Smooth muscle cell of bladder (primary cell): ENCODE measurements at places on chromosomes 16 and 17. TPM values are rescaled to one million over a fixed set of nuclear protein-coding genes. Genes with fewer than 3 reads are reported as not detected.

Gene LRRC75A
- total RNA-seq, result 0.71 and 0.83 TPM in 2 replicates

Gene CAPN15
- total RNA-seq, result 10.5 and 16.8 TPM in 2 replicates

Gene RNU2-1
- not detected in 2 replicates for total RNA-seq

Gene CSH1
- not detected in 2 replicates for total RNA-seq

Gene CDH11
- total RNA-seq, result 277 and 363 TPM in 2 replicates

Gene RGS11
- 1.1 and 3.7 TPM in 2 replicates for total RNA-seq

Gene CDT1
- 1.2 and 1.6 TPM in 2 replicates for total RNA-seq

Gene WNK4
- total RNA-seq, result 0.28 and 1.7 TPM in 2 replicates

Gene EVPLL
- total RNA-seq, result not detected in 2 replicates

Gene OR1F1
- total RNA-seq, result not detected in 2 replicates

Gene PARD6A
- total RNA-seq, result 0.43 and 0.65 TPM in 2 replicates

Gene TEX19
- under 0.01 TPM in 1 of 2 replicates, not detected in the other for total RNA-seq

Gene MYO1D
- total RNA-seq, result 30.2 and 33.1 TPM in 2 replicates

Gene ADORA2B
- 32.9 and 39.1 TPM in 2 replicates for total RNA-seq

Gene KIF2B
- not detected in 2 replicates for total RNA-seq

Gene FOXL1
- 2.7 and 3.1 TPM in 2 replicates for total RNA-seq

Gene VPS35
- 63.0 and 87.8 TPM in 2 replicates for total RNA-seq

Gene C16orf90
- total RNA-seq, result not detected in 2 replicates

Gene CDR2L
- total RNA-seq, result 7.4 and 10.9 TPM in 2 replicates

Gene SLFN12
- total RNA-seq, result 15.9 and 19.6 TPM in 2 replicates

Gene SUZ12
- total RNA-seq, result 13.8 and 14.2 TPM in 2 replicates

Gene TMEM220
- 2.4 and 3.8 TPM in 2 replicates for total RNA-seq

Gene KRT15
- 0.43 and 0.74 TPM in 2 replicates for total RNA-seq

Gene PROCA1
- 1.0 and 1.1 TPM in 2 replicates for total RNA-seq

Gene NOB1
- 20.2 and 21.8 TPM in 2 replicates for total RNA-seq

Gene SERPINF2
- under 0.01 and 0.28 TPM in 2 replicates for total RNA-seq

Gene C16orf96
- total RNA-seq, result under 0.01 TPM in 2 replicates

Gene LRRC36
- 0.14 TPM in 1 of 2 replicates, not detected in the other for total RNA-seq

Gene KRTAP1-1
- not detected in 2 replicates for total RNA-seq

Gene UBE2O
- 13.5 and 20.3 TPM in 2 replicates for total RNA-seq

Gene MINK1
- 17.1 and 21.0 TPM in 2 replicates for total RNA-seq

Gene OR2C1
- 0.09 and 0.14 TPM in 2 replicates for total RNA-seq

Gene ABCA8
- total RNA-seq, result 28.6 and 50.3 TPM in 2 replicates

Gene P2RX5
- 0.71 and 1.2 TPM in 2 replicates for total RNA-seq

Gene CORO1A
- total RNA-seq, result 0.46 and 0.71 TPM in 2 replicates

Gene TCAP
- total RNA-seq, result 0.14 and 0.37 TPM in 2 replicates

Gene MT1G
- total RNA-seq, result 0.71 TPM in 1 of 2 replicates, not detected in the other

Gene BFAR
- 57.2 and 58.2 TPM in 2 replicates for total RNA-seq
